ENCODE measurements at places on chromosomes 6 and 20.

DNA sequence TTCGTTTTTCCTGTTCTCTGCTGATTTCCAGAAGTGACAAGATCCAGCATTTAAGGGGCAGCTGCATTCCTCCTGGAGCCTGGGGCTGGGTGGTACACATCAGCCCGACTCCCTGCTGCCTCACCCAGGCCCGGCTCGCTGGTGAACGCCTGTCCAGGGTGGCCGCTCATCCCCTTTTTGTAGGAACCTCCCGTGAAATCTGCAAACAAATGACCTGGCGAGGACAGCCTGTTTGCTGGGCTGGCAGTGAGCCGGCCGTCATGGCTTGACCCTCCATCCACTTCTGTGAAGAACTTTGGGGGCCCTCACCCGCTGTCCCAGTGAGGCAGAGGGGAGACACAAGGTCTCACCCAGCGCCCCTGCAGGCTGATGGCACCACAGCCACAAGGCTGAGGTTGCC, 39.0 kb downstream of the PYGB start:
- no peak for DNase-seq

DNA sequence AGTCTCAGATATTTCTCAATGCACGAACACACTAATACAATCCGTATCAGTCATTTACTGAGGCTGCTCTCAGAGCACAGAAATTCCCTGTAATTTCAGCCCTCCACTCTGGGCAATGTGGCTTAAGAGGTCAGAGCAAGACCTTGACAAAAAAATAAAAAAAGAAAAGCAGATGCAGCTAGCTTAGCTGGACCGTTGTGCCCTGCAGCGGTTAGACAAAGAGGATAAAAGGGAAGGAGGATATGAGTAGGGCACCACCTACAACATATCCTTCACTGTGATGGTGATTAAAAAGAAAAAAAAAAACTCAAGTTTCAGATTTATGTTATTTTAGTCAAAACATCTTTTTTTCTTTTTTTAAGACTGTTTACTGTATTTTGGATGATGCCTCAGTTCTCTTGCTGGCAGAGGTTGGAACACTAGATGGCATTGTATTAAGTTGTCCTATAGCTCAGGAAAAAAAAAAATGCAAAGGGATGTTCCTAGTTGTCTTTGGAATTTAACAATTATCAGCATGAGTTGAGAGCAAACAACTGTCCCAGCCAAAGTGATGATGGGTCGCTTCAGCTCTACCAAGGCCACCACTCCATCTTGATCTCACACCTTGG, 59.9 kb downstream of the ANKEF1 start:
- no peak for DNase-seq

DNA sequence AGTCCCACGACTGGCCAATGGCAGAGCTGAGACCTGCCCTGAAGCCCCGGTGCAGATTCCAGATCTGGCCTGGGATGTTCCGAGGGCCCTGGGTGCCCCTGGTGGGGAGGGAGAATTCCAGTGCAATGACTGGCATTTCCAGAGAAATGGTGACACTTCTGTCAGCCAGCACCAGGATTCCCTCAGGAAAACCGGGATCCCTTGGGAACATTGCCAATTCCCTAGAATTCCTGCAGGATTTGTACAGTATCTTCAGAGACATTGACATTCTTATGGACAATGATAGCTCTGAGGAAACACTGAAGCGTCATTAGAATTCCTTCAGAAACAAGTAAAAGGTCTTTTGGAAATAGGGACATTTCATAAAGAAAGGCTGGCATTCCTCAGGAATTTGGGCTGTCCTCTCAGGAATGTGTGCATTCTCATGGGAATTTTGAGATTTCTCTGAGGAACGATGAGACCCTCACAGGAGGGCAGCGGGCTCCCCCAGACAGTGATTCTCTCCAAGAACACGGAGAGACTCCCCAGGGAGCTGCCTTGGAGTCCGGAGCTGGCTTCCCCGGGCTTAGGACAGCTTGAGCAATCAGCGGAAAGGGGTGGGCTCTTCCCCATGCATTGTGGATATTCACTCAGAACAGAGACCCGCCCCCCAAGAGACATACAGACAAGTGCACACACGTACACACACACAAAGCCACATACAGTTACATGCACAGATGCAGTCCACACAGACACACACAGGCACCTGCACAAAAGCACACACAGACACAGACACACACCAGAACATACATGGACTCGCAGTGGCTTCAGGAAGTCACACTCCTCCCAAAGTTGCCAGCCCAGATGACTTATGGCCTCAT, 35.2 kb upstream of the BPIFA2 start:
- no peak for DNase-seq

DNA sequence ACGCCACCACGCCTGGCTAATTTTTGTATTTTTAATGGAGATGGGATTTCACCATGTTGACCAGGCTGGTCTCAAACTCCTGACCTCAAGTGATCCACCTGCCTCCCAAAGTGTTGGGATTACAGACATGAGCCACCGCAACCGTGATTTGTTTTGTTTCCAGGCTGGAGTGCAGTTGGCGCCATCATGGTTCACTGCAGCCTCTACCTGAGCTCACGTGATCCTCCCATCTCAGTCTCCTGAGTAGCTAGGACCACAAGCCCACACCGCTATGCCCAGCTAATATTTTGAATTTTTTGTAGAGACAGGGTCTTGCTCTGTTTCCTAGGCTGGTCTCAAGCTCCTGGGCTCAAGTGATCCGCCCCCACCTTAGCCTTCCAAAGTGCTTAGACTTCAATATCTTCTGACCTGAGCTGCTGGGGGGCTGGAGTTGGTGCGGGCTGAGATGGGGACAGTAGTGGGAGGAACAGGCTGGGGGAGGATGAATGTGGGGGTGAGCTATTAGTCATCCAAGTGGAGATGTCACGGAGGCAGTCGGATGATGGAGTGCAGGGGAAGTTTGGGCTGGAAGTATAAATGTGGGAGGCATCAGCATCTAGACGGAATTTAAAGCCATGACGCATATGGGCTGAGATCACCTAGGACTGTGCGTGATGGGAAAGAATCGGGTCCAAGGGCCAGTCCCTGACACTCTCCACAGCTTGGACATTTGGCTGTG, 23.1 kb upstream of the ZMYND8 start:
- DNase-seq: no peak

- DNase-seq: no peak
Observed at GRCh38 chr6:86215323-86215722, 572.6 kb upstream of the SYNCRIP start.

GRCh38 chr20:49516916-49517804, 34.7 kb upstream of the KCNB1 start:
- no peak for DNase-seq

DNA sequence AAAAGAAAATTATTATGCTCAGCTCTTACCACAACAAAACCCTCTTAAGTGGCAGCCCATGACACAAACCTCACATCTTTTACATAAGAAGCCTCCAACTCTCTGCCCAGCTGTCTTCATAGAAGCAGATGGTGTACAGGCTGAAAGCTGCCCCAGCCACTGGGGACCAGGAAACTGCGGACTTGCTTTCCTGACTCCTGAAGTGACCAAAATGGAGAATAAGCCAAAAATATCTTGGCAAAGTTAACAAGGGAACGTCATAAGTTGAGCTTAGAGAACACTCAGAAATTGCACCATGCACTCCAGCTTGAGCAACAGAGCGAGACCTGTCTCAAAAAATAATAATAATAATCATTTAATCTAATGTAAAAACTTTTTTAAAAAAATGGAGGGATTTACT, 160.3 kb upstream of the CDYL start:
- no peak for DNase-seq

DNA sequence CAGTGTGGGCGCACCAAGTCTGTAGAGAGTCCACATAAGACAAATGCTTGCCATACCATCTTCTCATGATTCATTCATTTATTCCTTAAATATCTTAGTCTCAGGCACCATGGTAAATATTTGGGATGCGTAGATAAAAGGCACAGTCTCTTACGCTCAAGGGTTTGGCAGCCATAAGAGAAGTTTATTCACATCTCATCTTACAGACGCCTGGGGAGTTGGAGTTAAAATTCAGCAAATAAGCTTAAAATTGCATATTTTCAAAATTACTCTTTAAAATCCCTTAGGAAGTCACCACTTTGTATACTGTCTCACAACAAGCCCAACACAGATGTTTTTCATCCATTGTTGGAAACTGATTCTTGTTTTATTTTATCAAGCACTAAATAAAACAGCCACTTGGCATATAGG, 363.3 kb downstream of the KIF16B start:
- DNase-seq: no peak

DNA sequence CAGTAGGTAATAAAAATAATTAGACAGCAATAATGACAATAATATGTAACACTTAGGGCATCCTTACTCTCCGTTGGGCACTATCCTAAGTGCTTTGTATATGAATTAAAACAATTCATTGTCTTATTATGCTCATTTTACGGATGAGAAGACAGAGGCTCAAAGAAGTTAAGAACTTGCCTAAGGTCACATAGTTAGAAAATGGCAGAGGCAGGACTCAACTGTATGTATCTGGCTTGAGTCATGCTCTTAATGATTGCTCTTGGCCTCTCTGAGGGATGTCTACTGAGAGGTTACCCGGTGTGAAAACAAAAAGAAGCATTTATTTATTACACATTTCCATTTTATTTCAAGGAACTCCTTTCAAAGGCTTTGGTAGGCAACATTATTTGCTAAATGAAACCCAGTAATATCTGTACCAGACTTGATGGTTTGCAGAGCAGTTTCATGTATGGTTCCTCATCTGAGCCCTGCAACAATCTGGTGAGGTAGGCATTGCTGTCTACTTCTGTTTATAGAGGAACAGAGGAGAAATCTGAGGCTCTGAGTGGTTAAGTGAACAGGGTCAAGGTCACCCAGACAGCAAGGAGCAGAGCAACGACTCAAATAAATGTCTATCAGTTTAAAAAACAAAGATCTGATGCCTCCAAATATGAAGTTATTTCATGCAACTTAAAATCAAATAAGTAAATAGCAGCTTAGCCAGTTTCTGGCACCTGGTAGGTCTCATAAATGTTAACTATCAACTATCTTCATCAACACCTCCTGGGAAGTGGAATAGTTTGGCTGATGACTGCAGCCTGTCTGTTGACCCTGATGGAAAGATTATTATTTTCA, 4.2 kb upstream of the PARD6B start:
- DNase-seq: no peak

- DNase-seq: no peak
Observed at GRCh38 chr20:1625083-1625690, 5.4 kb upstream of the SIRPB1 start.

DNA sequence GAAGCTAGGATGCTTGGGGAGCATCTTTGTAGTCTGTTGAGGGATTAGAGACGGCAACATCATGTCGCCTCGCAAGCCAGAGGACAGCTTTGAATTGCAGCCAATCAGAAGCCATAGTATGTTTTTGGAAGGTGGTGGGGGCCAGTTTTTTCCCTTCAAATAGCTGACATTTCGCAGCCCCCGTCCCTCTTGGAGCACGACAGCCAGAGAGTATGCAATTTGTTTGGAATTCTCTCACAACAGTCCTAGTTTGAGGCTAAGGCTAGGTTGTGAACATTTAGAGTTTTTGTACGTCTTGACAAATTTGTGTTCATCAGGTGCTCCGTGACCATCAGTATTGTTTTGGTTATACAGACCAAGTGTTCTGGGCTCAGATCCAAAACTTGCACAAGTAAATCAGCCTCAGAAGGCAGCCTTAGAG, 83.3 kb downstream of the PLCB1 start:
- no peak for DNase-seq

DNA sequence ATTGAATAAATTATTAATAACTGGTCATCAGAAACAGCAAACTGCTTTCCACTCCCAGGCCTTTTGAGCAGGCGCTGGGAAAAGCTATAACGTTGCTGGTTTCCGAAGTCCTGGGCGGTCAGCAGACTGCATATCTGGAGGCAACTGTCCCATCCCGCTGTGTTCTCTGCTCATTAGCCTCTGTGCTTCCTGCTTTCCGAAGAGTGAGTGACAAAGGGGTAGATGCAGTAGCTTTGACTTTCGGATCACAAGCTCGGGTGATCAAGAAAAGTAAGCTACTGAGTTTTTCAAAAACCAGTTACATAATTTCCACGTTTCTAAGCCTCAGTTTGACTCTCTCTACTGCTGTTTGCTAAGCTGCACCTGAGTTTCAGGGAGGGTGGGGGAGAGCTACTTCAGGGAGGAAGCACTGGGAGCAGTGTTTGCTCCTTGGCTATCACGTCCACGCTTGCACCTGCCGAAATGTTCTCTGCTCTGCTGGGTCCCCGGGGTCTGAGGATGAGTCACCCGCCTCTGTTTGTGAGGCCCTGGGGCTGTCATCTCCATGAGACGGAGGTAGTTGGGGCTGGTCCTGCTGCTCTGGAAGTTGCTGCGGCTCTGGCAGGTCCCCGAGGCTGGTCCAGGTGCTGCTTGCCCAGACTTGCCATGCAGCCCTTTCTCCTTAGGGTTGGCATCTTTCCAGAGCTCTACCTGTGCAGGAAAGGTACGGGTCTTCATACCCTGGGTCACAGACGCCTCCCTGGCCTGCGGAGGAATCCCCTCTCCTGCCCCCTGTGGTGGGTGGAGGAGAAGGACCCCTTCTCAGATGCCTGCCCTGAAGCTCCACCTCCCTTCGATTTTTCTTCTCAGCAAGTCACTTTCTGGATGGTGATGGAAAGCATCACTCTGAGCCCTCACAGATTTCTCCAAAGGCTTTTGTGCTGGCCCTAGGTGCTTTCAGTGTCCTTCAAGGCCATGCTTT, 220.0 kb downstream of the QKI start:
- no peak for DNase-seq

- DNase-seq: peak; percentile 77
Observed at GRCh38 chr6:54238396-54238795, 69.8 kb upstream of the TINAG start.

- no peak for DNase-seq
Observed at GRCh38 chr6:75213732-75214131, 7.9 kb upstream of the COL12A1 start.

DNA sequence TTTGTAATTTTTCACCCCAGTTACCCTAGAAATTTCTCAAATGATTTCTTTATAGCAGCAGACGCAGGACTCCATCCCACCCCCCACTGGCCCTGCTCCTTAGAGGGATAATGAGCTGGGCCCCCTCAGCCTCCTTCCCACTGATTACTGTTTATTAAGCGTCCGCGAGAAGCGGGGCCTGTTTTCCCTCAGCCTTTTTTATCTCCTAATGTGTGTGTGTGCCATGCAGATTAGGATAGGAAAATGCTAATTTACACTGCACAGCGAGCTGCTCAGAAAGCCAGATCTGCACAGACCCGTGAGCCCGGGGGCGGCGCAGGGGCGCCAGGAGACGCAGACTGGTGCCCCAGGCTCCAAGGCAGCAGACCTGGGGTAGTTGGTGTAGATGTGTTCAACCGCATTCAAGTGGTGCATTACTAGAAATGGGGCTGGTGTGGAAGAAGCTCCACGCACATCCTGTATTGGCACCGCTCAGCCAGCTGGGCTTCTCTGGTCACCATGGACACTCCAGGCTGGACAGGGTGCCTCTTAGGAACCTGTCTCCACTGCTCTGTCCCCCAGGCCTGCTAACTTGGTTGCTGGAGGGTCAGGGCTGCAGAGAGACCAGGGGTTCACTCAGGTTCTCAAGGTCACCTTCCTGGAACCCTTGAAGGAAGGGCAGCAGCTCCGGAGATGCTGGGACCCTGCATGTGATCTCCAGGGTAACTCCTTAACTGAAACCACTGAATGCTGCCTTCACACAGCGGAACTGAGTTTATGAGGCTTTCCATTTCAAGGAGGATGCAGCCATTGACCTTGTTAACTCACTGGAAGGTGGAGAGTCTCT, 256.3 kb downstream of the ERMARD start:
- no peak for DNase-seq

- no peak for DNase-seq
Observed at GRCh38 chr20:25668446-25668845, 28.2 kb downstream of the ZNF337 start.

GRCh38 chr6:87230801-87231200, 75.4 kb downstream of the ZNF292 start:
- DNase-seq: no peak

- DNase-seq: no peak
Observed at GRCh38 chr6:100574836-100575235, 110.1 kb upstream of the SIM1 start.

GRCh38 chr6:125220712-125221111, 67.1 kb downstream of the TPD52L1 start:
- DNase-seq: no peak

All from BJ (cell line).